ENCODE measurements at places on chromosomes 6 and 20.
A peak's percentile ranks its signal among the peaks of the same experiment; 100 is the strongest.

DNA sequence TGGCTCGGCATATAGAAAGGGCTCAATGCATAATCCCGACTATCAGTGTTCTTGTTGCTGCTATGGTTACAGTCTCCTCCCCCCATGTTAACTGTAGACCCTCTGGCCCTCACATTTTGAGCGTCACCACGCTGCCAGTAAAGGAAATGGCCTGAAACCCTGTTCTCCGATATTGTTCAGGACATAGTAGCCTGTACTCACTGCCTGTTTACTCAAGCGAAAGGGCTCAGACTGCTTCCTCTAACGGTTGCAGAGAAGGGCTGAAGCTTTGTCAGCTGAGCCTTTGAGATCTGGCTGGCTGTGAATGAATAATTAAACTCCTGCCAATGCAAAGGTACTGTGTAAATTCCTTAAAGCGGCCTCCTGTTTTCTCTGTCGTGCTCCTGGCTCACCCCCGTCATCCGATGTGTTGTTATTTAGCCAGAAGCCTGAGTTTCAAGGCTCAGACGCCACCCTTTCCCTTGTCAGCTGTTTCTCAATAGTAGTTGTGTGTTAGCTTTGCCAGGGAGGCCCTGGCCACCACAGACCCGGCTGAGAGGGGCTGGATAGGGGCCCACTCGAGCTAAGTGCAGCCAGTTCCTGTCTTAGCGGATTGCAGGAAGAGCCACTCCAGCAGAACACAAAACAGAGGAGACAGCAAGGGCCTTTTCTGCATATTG is 31.2 kb upstream of the RALGAPA2 start:
- DNase-seq, result no peak

- DNase-seq, result no peak
These were observed 3.5 kb upstream of the HTR1B start for GRCh38 chr6:77466451-77467437.

GRCh38 chr6:47349931-47350330 is 40.2 kb upstream of the TNFRSF21 start:
- DNase-seq, result no peak

DNA sequence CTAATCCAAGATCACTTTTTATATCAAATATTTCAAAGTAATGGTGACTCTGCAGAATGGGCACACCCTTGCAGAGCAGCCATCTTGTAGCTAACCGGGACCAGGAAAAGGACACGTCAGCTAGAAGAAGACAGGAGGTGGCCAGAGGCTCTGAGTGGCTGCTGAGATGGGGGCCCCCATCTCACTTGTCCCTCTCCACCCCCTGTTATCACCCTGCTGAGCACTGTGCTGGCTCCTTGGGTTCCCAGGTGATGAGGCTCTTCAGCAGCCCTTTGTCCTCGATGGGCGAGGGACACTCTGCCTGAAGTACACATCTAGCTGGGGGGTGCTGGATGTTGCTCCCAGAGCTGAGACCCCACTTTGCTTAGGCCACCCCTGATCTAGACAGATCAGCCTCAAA is 126.3 kb downstream of the UST start:
- no peak for DNase-seq

GRCh38 chr6:105211831-105212230 is 32.0 kb upstream of the POPDC3 start:
- DNase-seq, result peak; percentile 53

DNA sequence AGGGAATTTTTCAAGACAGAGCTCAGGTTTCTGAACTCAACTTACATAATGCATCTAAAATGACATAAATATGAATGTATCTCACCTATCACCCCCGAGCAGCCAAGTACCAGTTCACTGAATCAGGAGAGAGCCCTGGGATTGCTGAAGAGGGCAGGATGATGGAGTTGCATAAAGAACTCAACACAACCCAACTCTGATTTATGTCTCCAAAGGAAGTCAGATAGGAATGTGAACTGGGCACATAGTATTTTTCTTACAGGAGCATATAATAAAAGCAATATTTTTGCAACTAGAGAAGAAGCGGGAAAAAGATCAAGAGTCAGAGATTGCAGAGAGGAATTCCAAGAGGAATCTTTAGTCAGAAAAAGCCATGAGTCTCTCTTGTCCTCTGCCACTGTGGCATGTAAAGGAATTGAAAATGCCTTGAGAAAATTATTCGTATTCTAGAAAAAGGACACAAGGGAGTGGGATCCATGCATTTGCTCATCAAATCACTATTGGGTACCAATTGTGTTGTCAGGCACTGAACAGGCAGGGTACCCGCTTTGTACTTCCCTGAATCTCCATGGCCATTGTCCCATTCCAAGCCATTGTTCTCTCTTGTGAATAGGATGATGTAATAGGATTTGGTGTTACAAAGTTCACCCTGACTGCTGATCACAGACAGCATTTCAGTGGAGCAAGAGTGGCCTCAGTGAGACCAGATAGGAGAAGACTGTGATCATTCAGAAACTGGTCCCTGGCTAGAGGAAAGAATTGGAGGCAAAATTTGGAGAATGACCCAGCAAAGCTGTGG is 16.3 kb downstream of the RIN2 start:
- no peak for DNase-seq

DNA sequence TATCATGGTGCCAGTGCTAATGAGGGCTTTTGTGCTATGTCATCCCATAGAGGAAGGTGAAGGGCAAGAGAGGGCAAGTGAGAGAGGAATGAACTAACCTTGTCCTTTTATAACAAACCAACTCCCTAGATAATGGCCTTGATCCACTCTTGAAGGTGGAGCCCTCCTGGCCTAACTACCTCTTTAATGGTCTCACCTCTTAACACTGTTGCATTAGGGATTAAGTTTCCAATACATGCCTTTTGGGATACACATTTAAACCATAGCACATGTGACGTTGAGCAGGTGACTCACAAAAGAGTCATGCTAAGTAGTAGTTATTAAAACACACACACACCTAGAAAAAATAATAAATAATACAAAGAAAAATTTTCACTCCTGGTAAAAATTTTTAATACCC is 36.9 kb downstream of the CCN2 start:
- no peak for DNase-seq

DNA sequence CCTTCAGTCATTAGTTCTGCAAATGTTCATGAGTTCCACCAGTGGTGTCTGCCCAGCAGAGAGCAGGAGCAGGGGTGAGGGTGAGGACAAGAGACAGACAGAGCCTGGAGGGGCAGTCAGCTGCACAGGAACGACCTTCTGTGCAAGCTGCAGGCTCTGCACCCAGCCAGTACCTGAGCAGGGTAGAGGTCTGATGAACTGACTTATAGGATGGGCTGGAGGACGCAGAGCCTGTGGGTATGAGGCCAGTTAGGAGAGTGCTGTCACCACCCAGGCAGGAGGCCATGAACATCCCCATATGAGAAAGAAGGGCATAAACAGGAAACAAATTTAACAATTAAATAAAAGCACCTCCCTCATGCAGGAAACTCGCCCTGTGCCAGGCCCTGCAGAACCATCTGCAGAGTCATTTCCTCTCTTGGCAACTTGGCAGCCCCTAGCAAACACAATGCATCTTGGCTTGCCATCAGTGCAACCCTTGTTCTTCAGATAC is 17.9 kb downstream of the C6orf15 start:
- DNase-seq, result peak; percentile 53

GRCh38 chr20:1033751-1034414 is 31.8 kb upstream of the RSPO4 start:
- DNase-seq, result no peak

- DNase-seq, result peak; percentile 14
These were observed 84.3 kb upstream of the IFNGR1 start for GRCh38 chr6:137303441-137303840.

- no peak for DNase-seq
These were observed 6.5 kb upstream of the PREX1 start for GRCh38 chr20:48834278-48834677.

- no peak for DNase-seq
These were observed 253.4 kb downstream of the EPHA7 start for GRCh38 chr6:93165850-93166430.

DNA sequence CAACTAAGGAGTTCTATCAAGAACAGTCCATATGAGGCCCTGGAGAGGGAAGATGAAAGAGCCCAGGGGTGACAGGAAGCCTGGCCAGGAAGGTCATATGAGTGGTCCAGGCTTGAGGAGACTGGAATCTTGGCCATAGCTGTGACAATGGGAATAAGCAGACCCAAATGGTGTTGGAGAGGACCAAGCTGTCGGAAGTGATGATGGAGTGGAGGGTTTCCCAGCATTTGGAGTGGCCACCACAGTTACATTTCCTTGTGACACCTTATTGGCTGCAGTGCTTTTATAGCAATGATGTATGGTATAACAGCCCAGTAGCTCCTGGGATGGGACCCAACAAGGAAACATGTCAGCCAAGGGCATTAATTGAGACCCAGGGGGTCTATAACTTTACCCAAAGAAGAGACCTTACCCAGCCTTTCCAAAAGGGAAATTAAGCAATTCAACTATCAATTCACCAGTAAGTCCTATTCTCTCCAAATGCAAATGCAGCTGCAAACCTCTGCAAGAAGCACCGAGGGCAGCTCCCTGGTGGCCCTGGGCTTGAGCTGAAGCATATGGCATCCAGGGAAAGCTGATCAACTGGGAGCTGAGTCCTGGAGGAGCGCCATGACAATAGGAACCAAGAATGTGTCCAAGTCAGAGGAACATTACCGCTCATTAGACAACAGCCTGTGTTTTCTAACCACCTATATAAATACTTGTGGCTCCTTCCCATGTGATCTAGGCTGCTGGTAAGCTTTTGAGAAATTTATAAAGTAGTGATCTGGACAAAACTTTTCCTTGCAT is 219.4 kb downstream of the SOD2 start:
- no peak for DNase-seq

DNA sequence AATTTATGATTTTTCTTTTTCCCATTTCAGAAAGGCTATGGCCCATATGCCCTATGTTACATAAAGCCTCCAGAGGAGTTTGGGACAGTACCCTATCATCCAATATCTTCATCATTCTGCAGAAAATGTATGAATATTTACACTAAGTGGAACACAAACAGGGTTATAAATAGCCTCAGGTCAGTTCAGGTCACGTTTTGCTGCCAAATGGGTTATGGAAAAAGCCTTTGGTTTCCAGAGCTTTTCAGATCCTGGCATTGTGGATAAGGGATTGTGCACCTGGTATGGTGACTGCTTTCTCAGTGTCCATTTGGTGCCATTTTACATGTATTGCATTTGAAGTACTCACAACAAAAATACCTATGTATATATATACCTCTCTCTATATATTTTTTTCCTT is 29.4 kb downstream of the UTRN start:
- DNase-seq, result no peak

- DNase-seq, result no peak
These were observed 751.5 kb downstream of the CBLN4 start for GRCh38 chr20:55253781-55254180.

GRCh38 chr6:118810420-118811027 is 83.4 kb upstream of the ASF1A start:
- DNase-seq, result no peak

- no peak for DNase-seq
These were observed 5.2 kb downstream of the SDC4 start for GRCh38 chr20:45342855-45343531.

- DNase-seq, result no peak
These were observed 54.4 kb upstream of the SIRPG start for GRCh38 chr20:1711826-1712601.

DNA sequence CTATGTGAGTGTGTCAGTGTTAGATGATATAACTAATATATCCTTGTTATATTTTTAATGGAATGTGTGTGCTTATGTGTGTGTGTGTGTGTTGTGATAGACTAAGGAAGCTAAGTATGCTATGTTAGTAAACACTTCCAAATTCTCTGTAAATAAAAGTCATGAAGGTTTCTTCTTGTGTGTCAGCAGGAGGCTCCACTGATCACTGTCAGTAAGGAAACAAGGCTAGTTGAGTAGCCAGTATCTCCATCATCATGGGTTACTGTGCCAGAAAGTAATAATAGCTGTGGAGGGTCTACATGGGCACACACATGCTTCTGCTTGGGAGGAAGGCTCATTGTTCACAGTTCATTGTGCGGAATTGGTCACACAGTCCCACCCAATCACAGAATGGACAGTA is 302.8 kb upstream of the RNF217 start:
- no peak for DNase-seq

DNA sequence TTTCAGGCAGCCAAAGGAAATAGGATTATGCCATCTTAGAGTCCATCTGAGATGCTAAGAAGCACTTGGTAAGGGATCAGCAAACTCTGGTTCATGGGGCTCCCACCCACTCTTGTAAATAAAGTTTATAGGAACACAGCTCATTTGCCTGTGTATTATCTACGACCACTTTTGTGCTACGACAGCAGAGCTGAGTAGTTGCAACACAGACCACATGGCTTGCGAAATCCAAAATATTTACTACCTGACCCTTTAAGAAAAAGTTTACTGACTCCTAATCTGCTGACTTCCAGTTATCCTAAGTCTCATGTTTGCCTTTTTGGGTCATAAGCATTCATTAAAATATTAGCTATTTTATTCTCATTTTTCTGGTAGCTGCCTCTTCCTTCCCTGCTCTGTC is 859.0 kb downstream of the QKI start:
- no peak for DNase-seq

- no peak for DNase-seq
These were observed 315.1 kb downstream of the TFAP2C start for GRCh38 chr20:56943946-56944945.

DNA sequence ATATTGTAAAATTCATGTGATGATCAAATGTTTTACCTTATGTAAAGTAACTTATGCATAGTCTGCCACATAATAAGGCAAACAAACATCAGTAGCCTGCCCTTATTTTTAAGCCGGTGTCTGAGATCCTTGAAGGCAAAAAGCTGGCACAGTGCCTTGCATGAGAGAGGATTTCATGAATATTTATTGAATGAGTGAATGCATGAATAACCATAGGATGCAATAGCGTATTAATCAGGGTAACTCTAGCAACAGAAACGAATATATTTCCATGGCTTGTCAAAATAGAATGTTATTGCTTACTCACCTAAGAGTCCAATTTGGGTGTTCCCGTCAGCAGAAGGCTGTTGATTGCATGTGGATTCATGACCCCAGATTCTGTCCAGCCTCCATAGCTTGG is 34.9 kb downstream of the BTBD3 start:
- DNase-seq, result no peak

- no peak for DNase-seq
These were observed 134.1 kb downstream of the CD109 start for GRCh38 chr6:73830119-73830518.

DNA sequence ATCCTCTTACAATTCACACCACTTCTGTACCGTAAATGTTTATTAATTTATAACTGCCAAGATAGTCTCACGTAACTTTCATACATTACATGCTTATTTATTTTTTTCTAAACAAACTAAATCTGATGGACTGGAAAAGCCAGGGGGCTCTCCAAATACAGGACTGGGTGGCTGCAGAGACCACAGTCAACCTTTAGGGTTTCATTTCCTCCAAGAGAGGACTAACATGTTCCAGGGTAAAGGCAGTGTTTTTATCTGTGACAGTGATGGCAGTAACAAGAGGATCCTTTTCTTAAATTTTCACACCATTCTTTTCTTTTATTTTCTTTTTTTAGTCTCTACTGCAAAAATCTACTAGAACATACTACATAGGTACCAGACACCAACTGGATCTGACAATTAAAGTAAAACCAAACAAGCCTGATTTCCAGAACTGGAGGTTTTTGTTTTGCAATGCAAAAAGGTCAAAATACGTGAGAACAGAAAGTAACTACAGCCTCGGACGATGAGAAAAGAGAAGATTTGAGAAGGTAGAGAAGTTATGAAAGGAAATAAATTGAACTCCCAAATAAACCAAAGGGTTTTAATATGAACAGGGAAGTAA is 1.2 kb downstream of the LMBRD1 start:
- no peak for DNase-seq

All from A172 (cell line).